ENCODE measurements at places on chromosomes 7 and 10.

- no peak for DNase-seq
Observed at GRCh38 chr10:42911359-42911758, 128.8 kb downstream of the BMS1 start.

- DNase-seq: no peak
Observed at GRCh38 chr7:49624611-49625010, 148.8 kb upstream of the VWC2 start.

GRCh38 chr7:97024209-97025129 is at the start of gene DLX5:
Gene DLX5, minus strand, starts transcription at chr7:97024831. Its CDS starts 208 bp downstream, at chr7:97024623.
- peak; percentile 15 for DNase-seq

DNA sequence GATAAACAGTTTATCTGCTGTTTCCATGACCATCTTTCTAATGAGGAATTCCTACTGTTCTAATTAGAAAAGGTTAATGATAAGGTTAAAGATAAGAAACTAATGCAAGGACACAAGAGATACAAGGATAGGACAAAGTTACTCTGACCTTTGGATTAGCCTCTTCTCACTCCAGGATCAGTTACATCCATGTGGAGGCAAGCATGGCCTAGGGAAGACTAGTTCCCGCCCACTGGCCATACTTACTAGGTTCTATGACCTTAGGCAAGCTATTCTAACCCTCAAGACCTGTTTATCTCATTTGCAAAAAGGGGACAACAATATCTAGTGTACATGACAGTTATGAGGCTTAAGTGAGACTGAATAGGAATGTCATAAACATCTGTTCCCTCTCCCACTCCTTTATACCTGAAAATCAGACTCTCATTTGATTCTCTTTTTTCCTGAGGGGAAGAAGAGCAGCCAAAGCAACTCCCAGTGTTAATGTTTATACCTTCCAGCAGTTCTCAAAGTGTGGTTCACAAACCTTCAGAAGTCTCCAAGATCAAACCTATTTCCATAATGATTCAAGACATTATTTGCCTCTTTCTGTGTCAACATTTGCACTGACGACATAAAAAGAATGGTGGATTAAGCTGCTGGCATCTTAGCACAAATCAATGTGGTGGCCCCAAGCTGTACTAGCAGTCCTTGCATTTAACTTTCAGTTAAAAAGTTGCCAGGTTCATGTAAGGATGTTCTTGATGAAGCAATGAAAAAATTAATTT is 72.0 kb downstream of the SRPK2 start:
- DNase-seq: no peak

- peak; percentile 41 for DNase-seq
Observed at GRCh38 chr10:43214071-43214955, 52.6 kb downstream of the RASGEF1A start.
